Kidney (tissue), 22 donors: ENCODE measurements at places on chromosomes 4 and X. TPM values are rescaled to one million over a fixed set of nuclear protein-coding genes. Genes with fewer than 3 reads are reported as not detected.

DNA sequence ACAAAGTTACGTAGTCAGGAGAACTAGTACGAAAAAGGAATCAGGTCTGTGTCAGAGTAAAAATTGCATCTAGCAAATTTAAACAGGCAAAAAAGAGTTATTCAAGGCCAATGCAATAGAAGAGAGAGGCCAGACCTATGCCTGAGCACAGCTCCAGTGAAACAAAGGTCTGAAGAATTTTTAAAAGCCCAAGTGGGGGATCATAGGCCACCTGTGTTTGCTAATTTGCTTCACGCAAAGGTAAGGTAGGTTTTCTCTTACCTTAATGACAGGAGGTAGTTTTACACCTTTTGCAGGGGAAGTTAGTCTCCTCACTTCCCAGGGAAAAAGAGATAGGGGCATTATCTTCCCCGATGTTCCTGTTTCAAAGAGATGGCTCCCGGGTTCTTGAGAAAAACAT, 448.6 kb upstream of the TECRL start:
- H3K4me1 ChIP-seq = no peaks in the 10 kb centered on the region
- H3K36me3 ChIP-seq = no peaks in the 10 kb centered on the region

- DNase-seq = no peak
- no peak overlapping the region for H3K4me3 ChIP-seq
- no peaks in the 10 kb centered on the region for H3K4me1 ChIP-seq
- no peaks in the 10 kb centered on the region for H3K27me3 ChIP-seq
- H3K27ac ChIP-seq = no peak overlapping the region
Observed at GRCh38 chr4:156560701-156561100, 410.9 kb downstream of the PDGFC start.

DNA sequence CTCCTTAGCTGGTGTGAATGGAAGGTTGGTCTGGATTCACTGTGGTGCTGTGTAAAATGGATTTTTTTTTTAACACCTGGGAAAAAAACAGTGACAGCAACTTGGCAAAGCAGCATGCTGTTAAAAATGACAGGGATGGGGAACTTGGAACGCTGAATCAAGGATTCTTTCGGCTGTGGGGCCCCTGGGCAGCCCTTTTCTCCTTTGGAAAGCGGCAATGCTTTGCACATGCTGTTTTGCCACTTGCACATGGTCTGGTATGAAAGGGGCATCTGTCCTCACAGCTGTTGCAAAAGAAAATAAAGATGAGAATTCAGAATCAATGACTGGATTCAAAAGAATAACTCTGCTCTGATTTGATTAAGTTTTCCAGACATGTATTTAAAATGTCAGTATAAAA, 10.7 kb upstream of the PIGA start:
- H3K27me3 ChIP-seq = peaks cover 5% of the 10 kb centered on the region
- H3K4me3 ChIP-seq = no peak overlapping the region
- H3K36me3 ChIP-seq = no peaks in the 10 kb centered on the region
- H3K4me1 ChIP-seq = no peaks in the 10 kb centered on the region
- H3K27ac ChIP-seq = no peak overlapping the region
- no peak for DNase-seq

DNA sequence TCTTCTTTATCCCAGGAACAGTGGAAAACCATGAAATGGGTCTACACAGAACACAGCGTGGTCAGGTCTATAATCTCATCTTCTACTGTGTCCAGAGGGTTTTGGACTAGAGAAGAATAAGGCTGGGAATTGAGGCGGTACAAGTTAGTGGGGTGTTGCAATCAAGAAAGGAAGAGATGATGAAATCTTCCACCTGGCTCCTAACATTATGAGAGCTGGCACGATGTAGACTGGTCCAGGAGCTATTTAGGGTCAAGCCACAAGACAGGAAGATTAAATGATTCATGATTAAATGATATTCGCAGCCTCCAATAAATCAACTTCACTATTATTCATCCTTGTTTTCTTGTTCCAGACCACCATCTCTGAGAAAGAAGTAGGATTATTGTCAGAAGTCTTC, 88.0 kb downstream of the ARSF start:
- DNase-seq = no peak
- H3K36me3 ChIP-seq = no peaks in the 10 kb centered on the region
- H3K4me3 ChIP-seq = no peak overlapping the region

DNA sequence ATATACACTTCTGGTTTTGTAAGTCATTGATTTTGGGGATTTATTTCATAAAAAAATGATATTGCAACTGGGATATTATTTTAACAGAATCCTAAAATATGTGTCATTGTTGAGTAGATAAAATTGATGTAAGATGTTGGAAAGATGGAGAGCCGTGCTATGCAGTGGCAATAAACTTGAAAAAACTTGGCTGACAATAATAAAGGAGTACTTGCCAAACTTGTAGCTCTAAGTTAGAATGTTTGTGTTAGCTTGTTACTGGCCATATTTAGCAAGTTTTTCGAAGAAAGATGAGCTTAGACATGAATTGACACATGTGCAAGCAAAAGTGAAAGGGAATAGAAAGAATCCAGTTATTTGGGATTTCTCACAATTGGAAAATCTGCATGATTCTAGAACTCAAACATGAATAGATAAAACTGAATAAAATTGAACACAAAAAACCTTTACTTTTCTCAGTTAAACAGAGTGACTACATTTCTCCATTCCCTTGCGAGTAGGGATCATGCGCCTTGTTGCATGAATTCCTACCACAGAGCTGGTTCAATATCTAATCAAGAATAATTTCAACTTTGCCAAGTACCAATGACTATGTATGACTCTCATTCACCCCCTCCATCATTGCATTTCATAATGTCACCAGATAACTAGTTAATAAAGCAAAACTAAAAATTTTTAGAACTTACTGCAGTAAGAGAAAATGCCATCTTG, 327.8 kb downstream of the CAMK2D start:
- H3K27me3 ChIP-seq = no peaks in the 10 kb centered on the region
- no peaks in the 10 kb centered on the region for H3K36me3 ChIP-seq
- H3K4me3 ChIP-seq = no peak overlapping the region
- no peak overlapping the region for H3K27ac ChIP-seq

GRCh38 chr4:117249333-117249732, 164.0 kb upstream of the TRAM1L1 start:
- no peak overlapping the region for H3K27ac ChIP-seq
- H3K27me3 ChIP-seq = no peaks in the 10 kb centered on the region
- no peak for DNase-seq
- H3K4me3 ChIP-seq = no peak overlapping the region
- H3K36me3 ChIP-seq = no peaks in the 10 kb centered on the region

DNA sequence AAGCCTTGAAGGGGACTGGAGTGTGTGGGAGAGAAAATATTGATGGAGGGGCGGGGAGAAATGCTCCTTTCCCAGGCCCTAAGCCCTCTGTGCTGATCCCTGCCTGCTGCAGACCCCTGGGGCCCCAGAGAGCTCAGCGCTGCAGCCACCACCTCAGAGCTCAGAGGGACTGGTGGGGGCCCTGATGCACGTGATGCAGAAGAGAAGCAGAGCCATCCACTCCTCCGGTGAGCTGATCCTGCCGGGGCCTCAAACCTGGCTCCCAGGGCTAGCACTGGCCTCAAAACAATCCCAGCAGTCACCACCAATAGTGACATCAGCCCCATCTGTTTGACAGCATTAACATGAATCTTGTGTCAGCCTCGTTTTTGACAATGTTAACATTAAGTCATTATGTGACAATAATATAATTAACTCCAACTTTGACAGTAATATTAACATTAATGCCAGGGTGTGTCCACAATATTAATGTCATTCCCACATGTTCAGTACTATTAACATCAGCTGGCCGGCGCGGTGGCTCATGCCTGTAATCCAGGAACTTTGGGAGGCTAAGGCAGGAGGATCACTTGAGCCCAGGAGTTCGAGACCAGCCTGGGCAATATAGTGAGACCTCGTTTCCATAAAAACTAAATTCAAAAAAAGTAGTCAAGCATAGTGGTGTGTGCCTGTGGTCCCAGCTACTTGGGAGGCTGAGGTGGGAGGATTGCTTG, 5.8 kb downstream of the WAS start:
- H3K36me3 ChIP-seq = no peaks in the 10 kb centered on the region
- H3K4me1 ChIP-seq = no peaks in the 10 kb centered on the region
- DNase-seq = no peak
- no peak overlapping the region for H3K27ac ChIP-seq

- no peaks in the 10 kb centered on the region for H3K36me3 ChIP-seq
- no peak within 1 kb of the TSS for H3K4me3 ChIP-seq
- H3K27me3 ChIP-seq = peaks cover 61% of the 10 kb centered on the region
- peak; percentile 72 for DNase-seq
Observed at GRCh38 chrX:25015486-25016360, at the start of gene ARX. ARX (minus strand) TSS chrX:25015965; CDS start chrX:25015737, 228 bp downstream.

- H3K36me3 ChIP-seq = no peaks in the 10 kb centered on the region
- no peak overlapping the region for H3K27ac ChIP-seq
Observed at GRCh38 chr4:59057804-59058203, 1947.6 kb upstream of the IGFBP7 start.

DNA sequence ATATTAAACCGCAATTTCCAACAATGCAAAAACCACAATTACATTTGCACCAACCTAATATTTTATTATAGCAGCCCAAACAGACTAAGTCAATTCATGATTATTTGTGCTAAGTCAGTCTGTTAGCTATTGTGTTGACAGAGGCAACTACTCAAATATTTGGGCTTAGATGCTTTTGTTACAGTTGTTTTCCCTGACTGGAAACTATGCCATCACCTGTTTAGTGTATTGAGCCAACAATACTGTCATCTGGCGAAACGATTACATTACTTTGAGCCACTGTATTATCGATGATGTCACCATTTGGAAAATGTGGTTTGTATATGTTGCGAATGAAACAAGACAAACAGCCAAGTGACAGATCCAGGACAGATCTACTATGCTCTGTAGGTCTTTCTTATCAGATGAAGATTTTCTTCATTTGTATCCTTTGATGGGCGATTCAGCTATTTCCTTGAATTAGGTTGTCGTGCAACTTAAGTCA, 38.7 kb upstream of the INTS6L start:
- no peaks in the 10 kb centered on the region for H3K27me3 ChIP-seq
- no peaks in the 10 kb centered on the region for H3K36me3 ChIP-seq
- H3K4me1 ChIP-seq = no peaks in the 10 kb centered on the region
- no peak overlapping the region for H3K4me3 ChIP-seq

- no peak overlapping the region for H3K27ac ChIP-seq
- H3K27me3 ChIP-seq = no peaks in the 10 kb centered on the region
- H3K4me3 ChIP-seq = no peak overlapping the region
- DNase-seq = no peak
- H3K4me1 ChIP-seq = no peaks in the 10 kb centered on the region
Observed at GRCh38 chr4:34935739-34936138, 1308.6 kb downstream of the ARAP2 start.

GRCh38 chrX:118974088-118974907, at the start of gene LONRF3:
LONRF3 (plus strand) TSS chrX:118974618; CDS start chrX:118974781, 163 bp downstream.
- DNase-seq = peak; percentile 41
- H3K27me3 ChIP-seq = peaks cover 14% of the 10 kb centered on the region
- H3K36me3 ChIP-seq = no peaks in the 10 kb centered on the region
- no peaks in the 10 kb centered on the region for H3K4me1 ChIP-seq
- no peak within 1 kb of the TSS for H3K4me3 ChIP-seq

DNA sequence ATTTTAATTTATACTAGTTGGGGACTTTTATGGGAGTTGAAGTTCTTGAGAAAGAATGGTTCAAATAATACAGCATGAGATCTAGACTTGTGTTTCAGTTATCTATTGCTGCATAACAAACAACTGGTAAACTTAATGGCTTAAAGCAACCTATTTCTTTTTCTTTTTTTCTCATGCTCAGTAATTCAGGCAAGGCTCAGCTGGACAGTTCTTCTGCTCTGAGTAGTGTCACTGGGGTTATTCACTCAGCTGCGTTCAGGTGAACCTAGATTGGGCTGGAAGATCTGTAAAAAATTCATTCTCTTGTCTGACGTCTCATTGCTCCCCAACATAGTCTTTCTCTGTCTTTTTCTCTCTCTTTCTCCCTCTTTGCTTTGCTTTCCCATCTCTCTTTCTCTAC, 291.7 kb downstream of the GBA3 start:
- H3K27ac ChIP-seq = no peak overlapping the region
- no peak overlapping the region for H3K4me3 ChIP-seq
- H3K4me1 ChIP-seq = no peaks in the 10 kb centered on the region
- DNase-seq = no peak

DNA sequence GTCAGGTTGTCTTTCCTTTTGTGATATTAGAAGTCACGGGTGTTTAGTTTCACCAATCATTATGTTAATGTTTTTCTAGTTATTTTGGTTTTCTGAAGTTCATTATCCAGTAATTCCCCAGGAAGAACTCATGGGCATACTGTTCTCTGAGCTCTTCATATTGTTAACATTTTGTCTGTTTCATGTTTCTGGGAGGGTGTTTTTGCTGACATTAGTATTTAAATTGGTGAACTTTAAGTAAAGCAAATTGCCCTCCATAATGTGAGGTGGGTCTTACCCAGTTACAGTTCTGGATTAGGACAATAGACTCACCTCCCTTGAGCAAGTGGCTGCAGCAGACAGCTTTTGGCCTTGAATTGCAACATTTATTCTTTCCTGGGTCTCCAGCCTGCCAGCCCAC, 163.4 kb downstream of the GPAT3 start:
- no peak overlapping the region for H3K4me3 ChIP-seq
- H3K27ac ChIP-seq = no peak overlapping the region

DNA sequence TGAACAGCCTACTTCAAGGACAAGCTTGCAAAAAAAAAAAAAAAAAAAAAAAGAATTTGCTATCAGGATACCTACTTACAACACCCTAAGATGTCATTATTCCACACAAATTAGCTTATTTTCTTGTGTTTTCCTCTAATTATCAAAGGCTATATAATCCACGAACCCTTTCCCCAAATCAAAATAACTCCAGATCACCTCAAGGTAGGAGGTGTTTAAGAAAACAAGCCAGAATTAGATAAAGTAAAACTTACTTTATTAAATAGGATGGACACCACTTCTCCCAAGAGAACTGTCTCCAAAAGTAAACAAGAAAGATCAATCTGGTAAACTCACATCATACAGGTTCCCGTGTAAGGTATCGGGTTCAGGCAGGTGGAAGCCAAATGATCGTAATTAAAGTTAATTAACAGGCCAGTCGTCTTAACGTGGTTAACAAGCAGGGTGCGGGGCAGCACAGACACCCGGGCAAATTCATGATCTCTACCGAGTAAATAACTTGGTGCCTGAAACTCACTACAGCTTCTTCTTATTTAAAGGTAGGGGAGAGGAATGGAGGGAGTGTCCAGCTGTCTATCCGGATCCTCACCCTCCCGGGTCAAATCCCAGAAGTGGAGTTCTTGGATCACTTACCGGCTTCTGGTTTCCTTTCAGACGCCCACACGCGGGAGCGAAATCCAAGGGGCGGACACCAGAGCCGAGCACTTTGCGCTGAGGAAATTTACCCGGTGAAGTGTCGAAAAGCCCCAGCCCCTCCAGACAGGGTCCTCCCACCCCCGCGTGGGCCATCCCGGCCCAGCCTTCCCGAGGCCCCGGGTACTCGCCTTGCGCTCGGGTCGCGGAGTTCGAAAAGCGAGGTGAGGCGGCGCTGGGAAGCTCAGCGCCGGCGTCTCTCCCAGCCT, 708 bp downstream of the ARAP2 start:
- H3K4me3 ChIP-seq = peak overlapping the region; percentile 76
- H3K27me3 ChIP-seq = no peaks in the 10 kb centered on the region
- peak overlapping the region; percentile 81 for H3K27ac ChIP-seq
- H3K4me1 ChIP-seq = no peaks in the 10 kb centered on the region
- H3K36me3 ChIP-seq = no peaks in the 10 kb centered on the region

GRCh38 chr4:128566693-128567092, 242.8 kb upstream of the JADE1 start:
- no peak for DNase-seq
- no peak overlapping the region for H3K4me3 ChIP-seq
- H3K4me1 ChIP-seq = peaks cover 20% of the 10 kb centered on the region
- no peak overlapping the region for H3K27ac ChIP-seq
- no peaks in the 10 kb centered on the region for H3K36me3 ChIP-seq

Gene MAGEE2
- not detected for total RNA-seq

Gene CTAG1B
- total RNA-seq = not detected

Gene TNIP2
- 44.4 TPM for total RNA-seq

Gene ANXA5
- 302 TPM for total RNA-seq

Gene MSANTD1
- total RNA-seq = 0.91 TPM

Gene CRLF2
- 1.6 TPM for total RNA-seq

Gene UGT2B11
- not detected for total RNA-seq

Gene GPR119
- total RNA-seq = not detected

Gene NXF3
- 1.8 TPM for total RNA-seq
